ENCODE measurements at places on chromosomes 1 and 21.
A peak's percentile ranks its signal among the peaks of the same experiment; 100 is the strongest.

- no peak for DNase-seq
Observed at GRCh38 chr1:54275349-54275748, 75.4 kb downstream of the MRPL37 start.

DNA sequence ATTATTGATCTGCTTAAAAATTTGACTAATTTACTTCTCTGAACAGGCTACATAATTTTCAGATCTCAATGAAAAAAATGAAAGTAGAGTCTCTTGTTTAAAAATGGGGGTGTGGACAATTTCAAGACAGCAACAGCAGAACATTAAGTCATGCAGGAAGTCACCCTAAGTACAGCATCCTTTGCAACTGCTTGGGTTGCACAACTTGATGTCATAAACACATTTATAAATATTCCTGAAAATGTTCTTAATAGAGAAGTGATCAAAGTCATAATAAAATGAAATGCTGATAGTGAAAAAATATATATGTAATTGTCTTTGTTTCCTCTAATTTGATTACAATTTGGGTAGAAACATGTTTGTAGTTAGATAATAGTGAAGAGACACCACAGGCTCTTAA is 79.3 kb downstream of the TNNI3K start:
- DNase-seq, result no peak

GRCh38 chr1:45585496-45586075 is 1.7 kb downstream of the NASP start:
- no peak for DNase-seq

GRCh38 chr1:176694713-176695112 is 231.7 kb downstream of the PAPPA2 start:
- no peak for DNase-seq

GRCh38 chr1:161497961-161498360 is 7.3 kb upstream of the FCGR2A start:
- DNase-seq, result no peak

DNA sequence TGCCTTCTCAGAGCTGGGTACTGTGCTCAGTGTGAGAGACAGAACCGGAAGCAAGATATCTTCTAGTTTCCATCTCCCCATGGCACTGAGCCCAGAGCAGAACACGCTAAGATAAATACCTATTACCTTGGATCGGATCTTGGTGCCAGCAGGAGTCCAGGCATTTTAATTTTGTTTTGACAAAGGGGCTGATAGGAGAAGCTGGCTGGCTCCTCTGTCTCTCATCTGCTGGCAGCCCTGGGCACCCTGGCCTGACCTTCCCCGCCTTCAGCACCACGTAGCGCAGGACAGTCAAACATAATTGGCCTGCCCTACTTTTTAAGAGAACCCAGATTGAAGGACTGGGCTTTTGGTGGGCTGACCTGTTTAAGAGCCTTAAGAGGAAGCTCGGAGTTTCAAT is 160.7 kb upstream of the KLHDC7A start:
- DNase-seq, result no peak

- no peak for DNase-seq
Observed at GRCh38 chr1:91944087-91944486, 5.1 kb upstream of the BRDT start.

DNA sequence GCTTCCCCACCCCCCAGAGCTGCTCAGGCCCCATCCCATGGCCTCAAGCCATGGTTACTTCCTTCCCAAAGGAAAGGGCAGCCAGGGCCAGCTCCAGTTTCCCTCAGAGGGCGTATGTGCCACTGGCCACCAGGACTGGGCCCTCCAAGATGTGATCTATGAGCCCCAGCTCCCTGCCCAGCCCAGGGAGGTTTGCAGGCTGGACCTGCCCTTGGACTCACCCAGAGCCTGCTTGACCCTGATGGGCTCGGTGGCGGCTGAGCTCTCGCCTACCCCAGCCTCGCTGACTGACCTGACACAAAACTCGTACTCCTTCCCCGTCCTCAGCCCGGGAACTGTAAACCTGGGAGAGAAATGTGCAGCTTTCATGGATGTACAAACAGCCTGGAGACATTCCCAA is 29.6 kb downstream of the MYOM3 start:
- DNase-seq, result no peak

- no peak for DNase-seq
Observed at GRCh38 chr1:184461321-184461720, 74.5 kb downstream of the C1orf21 start.

DNA sequence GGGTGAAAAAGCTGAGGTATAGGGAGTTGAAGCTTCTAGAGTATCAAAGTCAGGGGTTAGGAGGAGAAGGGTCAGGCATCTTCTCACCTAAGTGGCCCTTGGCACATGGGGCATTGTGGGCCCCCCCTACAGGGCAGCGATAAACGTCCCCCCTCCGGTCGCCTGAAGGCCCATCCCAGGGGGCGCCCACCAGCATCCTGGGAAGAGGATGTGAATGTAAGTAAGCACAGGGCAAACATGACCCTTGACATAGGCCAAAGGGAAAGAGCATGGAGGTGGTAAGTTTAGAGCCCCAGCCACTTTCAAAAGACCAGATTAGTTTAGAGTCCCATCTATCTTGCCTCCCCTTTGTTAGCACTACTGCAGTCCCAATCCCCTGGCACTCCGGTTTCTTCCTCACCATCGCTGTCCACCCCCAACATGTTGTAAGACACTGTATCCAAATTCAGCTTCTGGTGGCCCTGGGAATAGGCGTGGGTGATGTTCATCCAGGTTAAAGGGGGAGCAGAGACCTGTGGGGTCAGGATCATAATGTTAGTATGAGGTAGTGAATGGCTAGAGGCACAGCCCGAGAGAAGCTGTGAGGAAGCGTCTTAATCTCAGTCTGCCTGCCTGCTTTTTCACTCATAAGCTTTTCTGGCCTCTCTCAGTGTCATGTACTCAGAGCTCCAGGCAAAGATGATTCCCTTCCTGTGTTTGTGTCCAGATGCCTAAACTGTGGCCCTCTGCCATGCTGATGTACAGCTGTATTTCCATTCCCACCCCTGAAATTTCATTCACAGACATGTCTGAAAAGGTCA is 2.7 kb downstream of the ITGA10 start:
- DNase-seq, result no peak

- DNase-seq, result no peak
Observed at GRCh38 chr1:78779831-78780230, 130.2 kb downstream of the IFI44 start.

DNA sequence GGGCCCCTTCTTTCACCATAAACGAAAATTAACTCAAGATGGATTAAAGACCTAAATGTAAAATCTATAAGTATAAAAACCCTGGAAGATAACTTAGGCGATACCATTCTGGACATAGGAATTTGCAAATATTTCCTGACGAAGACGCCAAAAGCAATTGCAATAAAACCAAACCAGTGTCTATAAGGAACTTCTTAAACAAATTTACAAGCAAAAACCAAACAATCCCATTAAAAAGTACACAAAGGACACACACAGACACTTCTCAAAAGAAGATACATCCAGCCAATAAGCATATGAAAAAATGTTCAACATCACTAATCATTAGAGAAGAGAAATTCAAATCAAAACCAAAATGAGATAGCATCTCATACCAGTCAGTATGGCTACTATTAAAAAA is 78.8 kb upstream of the C1orf105 start:
- no peak for DNase-seq

DNA sequence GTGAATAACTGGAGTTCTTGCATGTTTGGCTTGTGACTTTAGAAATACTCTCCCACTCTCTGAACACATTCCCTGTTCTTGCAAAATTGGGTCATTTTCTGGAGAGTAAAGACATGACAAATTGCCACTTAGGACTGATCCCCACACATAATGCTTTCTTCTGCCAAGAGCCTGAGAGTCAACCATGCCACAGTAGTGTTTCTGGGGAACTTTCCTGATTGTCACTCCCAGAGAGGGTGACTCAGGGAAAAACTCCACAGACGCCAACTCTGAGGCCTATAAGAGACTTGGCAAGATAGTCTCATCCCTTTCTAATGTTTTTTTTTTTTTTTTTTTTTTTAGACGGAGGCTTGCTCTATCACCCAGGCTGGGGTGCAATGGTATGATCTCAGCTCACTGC is 157.8 kb downstream of the ATG4C start:
- no peak for DNase-seq

GRCh38 chr1:26848941-26849774 is 13.8 kb upstream of the SFN start:
- no peak for DNase-seq

DNA sequence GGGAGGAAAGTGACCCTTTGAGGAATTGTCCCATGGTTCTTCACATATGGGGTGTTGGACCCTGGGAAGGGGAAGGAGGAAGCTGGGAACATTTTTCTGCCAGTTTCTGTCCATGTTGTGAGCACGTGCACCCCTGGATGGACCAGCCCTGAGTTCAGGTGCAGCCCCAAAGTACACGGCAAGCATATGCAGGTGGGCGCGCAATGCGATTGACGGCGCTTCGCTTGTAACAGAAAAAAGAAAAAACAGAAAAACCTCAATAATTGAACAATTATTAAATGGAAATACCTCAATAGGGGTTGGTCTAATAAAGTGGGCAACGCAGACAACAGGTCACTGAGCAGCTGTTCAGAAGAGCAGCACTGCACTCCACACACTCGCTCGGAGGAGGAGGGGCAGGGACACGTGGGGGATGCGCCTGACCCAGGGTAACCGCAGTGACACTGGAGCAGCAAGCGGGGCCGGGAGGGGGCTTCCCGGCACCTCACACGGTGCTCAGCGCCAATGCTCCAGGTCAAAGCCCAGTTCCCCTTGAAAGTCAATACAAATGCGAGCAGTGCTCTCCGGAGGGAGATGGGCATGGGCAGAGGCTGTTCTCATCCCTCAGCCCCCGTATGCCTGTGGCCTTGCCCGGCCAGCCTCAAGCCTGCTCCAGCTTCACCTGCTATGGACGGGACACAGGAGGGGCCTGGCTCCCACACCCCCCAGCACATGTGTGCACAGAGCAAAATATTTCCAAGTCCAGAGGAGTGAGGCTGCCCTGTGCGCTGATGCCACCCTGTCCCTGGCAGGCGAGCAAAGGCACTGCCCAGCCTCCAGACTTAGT is 6.6 kb upstream of the ACTRT2 start:
- no peak for DNase-seq

DNA sequence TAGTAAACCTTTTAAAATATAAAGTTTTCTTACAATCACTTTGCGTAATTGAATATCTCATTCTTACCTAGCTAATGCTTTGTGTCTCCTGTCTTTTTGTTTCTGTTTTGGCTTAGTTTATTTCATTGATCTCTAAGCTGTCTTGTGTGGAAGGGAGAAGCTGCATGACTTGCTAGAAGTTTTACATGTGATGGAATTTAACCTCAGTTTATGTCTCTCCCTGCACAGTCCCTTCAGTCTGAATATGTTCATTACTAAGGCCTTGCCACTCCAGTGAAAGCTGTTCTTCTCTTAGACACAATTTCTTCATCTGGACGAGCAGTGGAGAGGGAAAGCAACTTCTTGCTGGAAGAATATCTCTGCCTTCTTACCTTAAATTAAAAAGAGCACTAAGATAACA is 19.9 kb upstream of the GPR88 start:
- no peak for DNase-seq

DNA sequence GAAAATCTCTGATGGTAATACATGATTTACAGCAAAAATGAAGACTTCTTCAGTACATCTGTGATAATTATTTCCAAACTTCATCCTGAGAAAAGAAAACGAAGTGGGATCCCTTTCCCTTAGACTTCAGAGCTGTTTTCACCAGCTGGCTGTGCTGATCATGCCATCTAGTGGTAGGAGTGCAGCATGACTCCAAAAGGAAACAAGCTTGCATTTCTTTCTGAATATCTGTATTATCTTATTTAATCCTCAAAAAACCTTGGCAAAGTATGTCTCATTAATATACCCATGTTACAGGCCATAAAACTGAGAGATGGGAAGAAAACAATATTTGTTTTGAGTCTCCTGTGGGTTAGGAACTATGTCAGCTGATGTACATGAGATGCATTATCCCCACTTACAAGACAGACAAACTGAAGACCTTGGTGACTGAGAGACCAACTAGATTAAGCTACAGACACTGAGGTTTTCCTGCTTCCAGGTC is 9.8 kb upstream of the GJA8 start:
- DNase-seq, result peak; percentile 27

Measured in CD4-positive, alpha-beta T cell treated with Interleukin-4 for 1 hour (primary cell).